BE2C (cell line): ENCODE measurements at places on chromosomes 4 and X.

DNA sequence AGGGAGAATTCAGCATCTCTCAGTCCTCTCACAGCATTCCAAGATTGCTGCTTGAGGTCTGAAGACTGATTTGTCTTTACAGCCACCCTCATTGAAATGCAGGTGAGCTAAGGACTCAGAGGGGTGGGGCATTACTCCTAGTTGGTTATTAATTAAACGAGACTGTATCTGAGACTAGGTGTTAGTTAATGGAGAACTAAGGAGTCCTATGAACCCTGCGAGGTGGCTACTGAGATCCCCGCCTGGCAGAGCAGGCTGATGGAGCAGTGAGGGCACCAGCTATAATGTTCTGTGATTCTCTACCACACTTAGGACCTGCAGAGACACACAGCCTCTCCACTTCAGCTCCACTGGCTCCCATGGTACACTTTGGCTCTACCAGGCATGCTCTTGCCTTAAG is 215.3 kb downstream of the MID1IP1 start:
- DNase-seq = no peak

DNA sequence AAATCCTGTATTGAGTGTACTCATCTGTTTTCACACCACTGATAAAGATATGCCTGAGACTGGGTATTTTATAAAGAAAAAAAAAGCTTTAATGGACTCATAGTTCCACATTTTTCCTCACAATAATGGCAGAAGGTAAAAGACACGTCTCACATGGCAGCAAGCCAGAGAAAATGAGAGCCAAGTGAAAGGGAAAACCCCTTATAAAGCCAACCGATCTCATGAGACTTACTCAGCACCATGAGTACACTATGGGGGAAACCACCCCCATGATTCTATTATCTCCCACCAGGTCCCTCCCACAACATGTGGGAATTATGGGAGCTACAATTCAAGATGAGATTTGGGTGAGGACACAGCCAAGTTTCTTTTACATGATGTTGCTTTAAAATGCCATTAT is 171.9 kb downstream of the GALNTL6 start:
- no peak for DNase-seq

DNA sequence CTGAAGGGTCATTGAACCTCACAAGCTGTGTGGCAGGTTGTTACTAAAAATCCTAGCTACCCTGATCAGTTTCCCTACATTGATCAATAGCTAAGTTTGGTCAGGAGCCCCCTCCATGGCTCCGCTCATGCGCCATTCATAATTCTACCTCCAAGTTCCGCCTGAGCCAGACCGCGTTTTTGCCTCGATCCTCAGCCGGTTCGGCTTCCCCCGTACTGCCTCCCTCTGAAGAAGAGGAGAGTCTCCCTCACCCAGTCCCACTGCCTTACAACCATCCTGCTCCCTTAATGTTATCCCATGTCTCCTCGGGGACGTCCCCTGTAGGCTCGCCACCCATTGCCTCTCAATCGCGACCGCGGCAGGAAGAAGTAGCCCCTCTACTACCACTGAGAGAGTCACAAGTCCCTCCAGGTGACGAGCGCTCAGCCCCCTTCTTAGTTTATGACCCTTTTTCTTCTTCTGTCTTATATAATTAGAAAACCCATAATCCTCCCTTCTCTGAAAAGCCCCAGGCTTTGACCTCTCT is 158.2 kb downstream of the DEFB131A start:
- no peak for DNase-seq

GRCh38 chrX:153816831-153817690 is 13.3 kb downstream of the PDZD4 start:
- DNase-seq = no peak

DNA sequence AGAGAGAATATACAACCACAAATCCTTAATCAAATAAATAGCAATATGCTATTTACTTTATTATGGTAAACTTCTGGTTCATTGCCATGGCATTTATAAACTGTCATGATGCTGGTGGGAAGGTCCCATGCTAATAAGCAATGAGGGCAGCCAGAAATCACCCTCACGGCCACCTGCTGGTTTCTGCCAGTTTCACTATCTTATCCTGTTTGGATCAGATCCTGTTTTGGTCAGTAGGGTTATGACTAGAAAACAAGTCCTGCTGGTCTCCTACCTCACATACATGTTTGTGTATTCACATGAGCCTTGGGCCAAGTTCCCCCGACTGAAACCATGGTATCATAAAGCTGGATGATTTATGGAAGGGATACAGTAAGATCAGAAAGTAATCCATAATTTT is 28.1 kb downstream of the XAGE5 start:
- no peak for DNase-seq

DNA sequence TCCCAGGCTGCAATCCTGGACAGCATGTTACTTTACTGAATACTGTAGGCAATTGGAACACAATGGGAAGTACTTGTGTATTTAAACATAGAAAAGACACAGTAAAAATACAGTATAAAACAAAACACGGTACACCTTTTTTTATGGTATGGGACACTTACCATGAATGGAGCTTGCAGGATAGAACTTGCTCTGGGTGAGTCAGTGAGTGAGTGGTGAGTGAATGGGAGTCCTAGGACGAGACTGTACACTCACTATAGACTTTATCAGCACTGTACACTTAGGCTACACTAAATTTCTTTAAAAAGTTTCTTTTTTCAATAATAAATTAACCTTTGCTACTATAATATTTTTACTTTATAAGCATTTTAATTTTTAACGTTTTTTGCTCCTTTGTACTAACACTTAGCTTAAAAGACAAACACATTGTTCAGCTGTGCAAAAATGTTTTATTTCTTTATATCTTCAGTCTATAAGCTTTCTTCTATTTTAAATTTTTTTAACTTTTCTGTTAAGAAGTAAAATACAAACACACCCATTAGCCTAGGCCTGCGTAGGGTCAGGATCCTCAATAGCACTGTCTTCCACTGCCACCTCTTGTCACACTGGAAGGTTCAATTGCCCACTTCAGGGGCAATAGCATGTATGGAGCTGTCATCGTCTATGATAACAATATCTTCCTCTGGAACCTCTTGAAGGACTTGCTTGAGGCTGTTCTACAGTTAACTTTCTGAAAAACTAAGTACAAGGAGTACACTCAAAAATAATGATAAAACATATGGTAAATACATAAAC is 293.5 kb upstream of the FSTL5 start:
- no peak for DNase-seq

DNA sequence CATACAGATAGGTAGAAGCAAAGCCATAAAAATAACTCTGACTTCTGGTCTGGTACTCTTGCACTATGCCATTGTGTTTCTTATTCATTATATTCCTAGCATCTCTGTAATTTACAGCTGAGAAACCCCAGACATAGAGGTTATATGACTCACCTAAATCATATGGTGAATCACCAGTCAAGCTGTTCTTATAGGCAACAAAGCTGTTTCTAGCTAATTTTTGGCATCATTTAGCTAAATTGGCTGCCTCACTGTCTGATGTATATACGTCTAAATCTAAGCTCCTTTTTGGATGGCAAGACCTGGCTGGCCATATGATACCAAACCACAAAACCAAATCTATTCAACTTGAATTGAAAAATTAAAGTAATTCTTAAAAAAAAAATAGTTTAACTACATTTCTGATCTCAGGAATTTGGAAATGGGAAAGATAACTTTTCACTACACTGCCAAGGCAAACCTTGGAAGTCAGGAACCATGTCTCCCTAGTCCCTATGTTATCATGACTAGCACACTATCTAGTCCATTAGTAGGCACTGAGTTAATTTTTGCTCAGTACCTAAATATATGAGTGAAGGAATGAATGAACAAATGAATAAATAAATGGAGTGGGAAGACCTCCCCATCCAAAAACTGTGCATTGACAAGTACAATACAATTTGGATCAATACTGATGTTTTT is 41.3 kb upstream of the STAG2 start:
- DNase-seq = no peak

- no peak for DNase-seq
Measured at GRCh38 chr4:87257523-87257922, 37.1 kb upstream of the KLHL8 start.

GRCh38 chr4:56123051-56123450 is 174.3 kb downstream of the CEP135 start:
- DNase-seq = no peak

DNA sequence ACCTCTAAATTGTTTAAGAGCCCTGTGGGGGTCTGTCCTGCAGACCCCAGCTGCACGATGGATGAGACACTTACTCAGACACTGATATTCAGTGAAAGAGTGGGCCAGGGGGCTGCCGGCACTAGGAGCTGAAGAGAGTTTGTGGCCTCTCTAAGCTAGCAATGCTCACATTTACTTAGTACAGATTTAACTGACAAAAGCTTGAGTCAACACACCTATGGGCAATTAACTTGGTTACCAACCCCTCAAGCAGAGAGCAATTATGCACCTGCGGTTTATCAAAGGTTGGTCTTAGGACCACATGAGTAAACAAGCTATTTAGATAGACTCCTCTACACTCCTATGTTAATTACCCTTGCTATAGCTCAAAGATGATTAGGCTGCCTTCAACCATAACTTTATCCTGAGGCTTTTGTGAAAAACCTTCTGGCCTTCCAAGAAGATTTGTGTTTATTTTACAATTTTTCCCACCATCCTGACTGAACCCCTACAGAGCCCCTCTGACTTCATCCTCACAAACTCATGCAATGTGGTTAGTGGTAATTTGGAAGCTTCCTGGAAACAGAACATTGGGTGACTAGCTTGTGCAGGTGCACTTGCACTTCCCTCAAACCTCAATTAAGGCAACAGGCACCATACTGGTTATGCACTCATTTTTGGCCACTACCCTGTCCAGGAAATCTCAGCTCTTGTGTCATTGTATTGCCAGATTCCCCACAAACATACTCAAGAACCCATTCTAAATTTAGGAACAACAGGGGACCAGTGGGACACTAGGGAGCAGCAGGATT is 234.4 kb upstream of the ITM2A start:
- no peak for DNase-seq

GRCh38 chrX:149962859-149963757 is 24.8 kb upstream of the EOLA2 start:
- peak; percentile 41 for DNase-seq
